Fibroblast of the aortic adventitia (primary cell): ENCODE measurements at places on chromosomes 16 and 17. TPM values are rescaled to one million over a fixed set of nuclear protein-coding genes. Genes with fewer than 3 reads are reported as not detected.

Gene NACA2
- not detected in 2 replicates for total RNA-seq

Gene TEKT3
- total RNA-seq, result 0.63 TPM in 1 of 2 replicates, not detected in the other

Gene MVD
- 24.4 and 97.4 TPM in 2 replicates for total RNA-seq

Gene CDRT4
- total RNA-seq, result 2.9 TPM in 1 of 2 replicates, not detected in the other

Gene SLC16A3
- 13.0 and 44.6 TPM in 2 replicates for total RNA-seq

Gene IRF8
- total RNA-seq, result not detected in 2 replicates

Gene MT1F
- 0.18 TPM in 1 of 2 replicates, not detected in the other for total RNA-seq

Gene MT1M
- 3.4 and 10.3 TPM in 2 replicates for total RNA-seq

Gene ZNF469
- total RNA-seq, result 5.8 and 7.0 TPM in 2 replicates

Gene MYH13
- total RNA-seq, result not detected in 2 replicates

Gene FOXN1
- total RNA-seq, result not detected in 2 replicates

Gene CDH15
- total RNA-seq, result 0.09 TPM in 1 of 2 replicates, not detected in the other
